ENCODE measurements at places on chromosomes 6 and 20.

DNA sequence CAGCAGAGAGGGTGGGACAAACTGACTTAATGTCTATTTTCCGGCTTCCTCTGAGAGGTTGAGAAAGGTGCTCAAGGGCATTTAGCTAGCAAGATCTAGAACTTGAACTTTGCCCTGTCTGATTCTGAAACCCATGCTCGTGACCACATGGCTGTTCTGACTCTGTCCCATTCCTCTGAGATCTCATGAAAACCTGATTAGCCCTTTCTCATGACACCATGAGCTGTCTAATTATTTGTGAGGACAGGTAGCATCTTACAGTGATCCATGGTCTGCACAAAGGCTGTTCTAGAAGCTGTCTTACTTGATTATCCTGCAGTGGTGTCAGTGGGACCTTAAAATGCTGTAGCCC is 89.6 kb upstream of the TOX2 start:
- DNase-seq, result no peak

DNA sequence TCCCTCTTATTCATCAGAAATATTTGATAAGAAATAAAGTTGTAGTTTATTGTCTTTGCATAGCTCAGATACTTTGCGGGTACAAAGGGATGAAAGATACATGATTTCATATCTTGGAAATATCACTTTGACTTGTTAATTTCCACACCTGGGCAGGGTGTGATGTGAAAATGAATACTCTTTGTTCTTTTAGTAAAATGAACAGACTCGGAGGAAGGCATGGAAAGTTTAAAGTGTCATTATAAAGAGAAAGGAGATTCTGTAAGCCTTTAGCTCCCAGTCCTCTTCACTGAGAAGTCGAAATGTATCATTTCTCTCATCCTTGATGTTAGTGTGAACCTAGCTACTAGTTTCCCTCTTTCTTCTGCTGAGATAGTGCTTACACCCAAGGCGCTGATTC is 36.7 kb upstream of the AKIRIN2 start:
- DNase-seq, result no peak

DNA sequence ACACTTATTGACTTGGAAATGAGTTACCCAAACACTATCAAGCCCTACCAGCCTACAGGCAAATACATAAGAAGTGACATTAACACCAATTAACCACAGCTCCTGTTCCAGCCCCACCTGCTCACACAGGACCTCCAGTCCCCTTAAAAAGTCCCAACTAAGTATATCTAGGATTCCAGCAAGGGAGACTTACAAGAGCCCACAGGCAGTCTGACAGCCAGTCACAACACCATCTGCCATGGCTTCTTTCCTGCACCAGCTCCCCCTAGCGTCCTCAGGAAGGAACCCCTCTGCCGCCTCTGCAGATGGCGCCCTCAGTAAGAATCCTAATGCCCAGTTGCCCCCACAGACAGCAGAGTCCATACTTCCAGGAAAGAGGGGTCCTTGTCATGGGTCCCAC is 122.1 kb downstream of the HIVEP2 start:
- DNase-seq, result no peak

DNA sequence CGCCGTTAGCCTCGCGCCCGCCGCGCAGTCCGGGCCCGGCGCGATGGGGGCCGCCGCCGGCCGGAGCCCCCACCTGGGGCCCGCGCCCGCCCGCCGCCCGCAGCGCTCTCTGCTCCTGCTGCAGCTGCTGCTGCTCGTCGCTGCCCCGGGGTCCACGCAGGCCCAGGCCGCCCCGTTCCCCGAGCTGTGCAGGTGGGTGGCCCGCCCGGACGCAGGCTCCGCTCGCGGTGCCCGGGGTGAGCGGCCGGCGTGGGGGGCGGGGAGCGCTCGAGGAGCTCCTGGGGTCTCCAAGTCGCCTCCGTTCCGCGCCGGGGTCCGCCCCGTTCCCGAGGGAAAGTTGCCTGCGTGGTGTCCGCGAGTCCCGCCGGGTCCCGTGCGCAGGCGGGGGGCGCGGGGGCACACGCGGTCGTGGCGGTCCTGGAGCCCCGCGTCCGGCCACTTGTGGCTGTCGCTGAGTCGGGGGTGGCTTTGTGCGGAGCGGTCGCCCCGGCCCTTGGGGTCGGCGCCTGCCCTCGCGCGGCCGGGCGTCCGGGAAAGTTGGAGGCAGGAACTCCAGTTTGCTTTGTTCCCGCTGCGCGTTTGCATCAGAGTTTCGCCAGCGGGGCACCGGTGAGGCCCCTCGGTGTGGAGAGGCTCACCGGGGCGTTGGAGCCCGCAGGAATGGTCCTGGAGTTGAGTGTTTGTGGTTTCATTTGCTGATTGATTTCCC is 476 bp downstream of the IGF2R start:
- DNase-seq, result peak; percentile 24

DNA sequence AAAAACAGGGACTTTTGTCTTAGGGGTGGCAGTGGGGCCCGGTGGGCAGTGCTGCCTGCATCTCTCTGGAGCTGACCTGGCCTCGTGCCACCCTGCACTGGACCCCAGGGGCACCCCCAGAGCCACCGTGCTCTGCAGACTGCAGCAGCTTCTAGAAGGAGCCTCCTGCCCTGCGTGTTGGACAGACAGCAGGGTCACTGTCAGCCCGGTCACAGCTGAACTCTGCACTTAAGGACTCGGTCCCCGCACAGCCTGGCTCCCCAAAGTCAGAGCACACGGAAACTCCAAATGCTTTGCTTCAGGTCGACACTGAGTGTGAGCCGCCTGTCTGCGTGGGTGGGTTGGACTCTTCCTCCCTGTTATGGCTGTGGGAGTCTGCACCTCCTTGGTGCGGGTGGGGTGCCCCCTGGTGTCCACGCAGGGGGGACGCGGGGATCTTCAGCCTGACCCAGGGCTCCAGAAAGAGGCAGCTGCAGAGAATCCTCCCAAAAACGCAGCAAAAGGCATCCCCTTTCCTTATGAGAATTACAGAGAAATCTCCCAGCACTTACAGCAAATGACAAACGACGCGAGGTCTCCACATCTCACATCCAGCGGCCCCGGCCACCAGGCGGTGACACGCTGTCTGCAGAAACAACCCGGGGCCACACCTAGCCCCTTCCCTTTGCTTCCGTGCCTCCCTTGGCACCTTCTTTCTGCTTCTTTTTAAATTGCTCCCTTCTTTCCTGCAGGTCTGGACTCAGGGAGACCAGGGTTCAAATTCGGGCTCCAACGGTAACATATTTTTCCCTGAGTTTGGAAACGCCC is 36.3 kb upstream of the DACT2 start:
- peak; percentile 47 for DNase-seq

DNA sequence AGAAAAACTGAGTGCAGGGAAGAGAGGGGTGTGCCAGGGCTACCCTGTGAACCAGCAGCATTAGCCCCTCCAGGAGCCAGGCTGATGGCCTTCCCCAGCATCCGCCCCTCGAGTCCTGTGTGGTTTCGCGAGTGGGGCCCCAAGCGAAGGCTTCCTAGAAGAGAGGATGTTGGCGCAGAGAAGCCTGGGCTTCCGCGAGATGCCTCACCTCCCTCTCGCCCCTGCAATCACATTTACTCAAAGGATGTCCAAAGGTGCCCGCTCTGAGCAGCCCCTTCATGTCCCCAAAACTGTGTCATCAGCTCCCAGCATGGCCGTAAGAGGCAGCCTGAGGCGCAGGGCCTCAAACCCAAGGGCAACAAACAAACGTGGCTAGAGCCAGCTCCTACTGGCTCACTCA is 111.7 kb downstream of the PREX1 start:
- DNase-seq, result no peak

DNA sequence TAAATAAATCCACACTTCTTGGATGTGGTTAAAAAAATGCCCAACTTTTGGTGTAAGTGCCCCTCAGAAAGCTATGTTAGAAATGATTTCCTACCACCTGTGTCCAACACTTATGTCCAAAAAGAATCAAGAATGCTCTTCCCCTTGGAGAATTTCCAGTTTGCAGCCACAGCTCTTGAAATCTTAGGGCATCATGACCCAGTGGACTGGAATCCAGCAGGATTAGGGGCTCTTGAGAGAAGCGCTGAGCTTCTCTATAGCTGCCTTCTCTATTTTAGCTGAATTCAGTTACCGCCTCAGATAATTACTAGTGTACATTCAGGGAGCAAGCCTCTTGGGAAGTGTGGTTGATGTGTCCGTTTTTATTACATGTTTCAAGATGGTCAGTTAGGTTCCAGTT is 2.5 kb downstream of the PHACTR1 start:
- DNase-seq, result no peak

GRCh38 chr20:14773486-14773885 is 436.1 kb upstream of the FLRT3 start:
- no peak for DNase-seq

- no peak for DNase-seq
Measured at GRCh38 chr20:10408108-10408813, 25.8 kb downstream of the MKKS start.

- DNase-seq, result no peak
Measured at GRCh38 chr6:15969236-15969778, 159.6 kb upstream of the MYLIP start.

DNA sequence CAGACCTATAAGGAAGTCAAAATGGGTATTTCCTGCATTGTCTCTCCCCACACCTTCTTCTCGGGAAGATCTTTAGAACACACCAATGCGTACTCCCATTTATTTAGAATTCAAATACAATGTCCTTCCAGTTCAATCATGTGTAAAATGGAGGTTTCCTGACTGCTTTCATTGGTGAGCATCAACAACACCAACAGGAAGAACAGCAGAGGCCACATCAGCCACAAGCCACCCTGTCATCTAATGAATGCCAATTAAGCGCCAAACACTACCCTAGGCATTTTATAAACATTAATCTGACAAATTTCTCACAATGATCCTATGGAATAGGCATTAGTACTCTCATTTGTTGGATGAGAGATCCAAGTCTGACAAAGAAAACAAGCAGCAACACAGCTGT is 68.4 kb upstream of the SMLR1 start:
- DNase-seq, result no peak

GRCh38 chr6:79954849-79955248 is 7.5 kb upstream of the ELOVL4 start:
- no peak for DNase-seq

GRCh38 chr6:5557506-5557905 is 296.2 kb downstream of the FARS2 start:
- no peak for DNase-seq

DNA sequence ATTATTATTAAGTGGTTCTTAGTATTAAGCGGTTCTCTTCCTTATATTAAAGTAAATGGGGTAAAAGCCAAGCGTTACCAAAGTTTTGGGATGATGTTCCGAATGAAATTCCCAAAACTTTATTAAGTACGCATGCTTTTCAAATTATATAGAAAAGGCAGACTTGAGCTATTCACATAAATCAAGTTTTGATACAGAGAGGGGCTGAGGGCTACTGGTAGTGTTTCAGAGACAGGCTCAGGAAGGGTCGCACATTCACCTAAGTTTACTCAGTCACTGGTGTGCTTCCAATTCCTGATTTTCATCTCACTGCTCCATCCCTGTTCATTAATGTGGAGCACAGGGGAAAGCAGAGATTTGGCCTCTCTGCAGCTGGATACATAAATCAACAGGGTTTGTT is 652.2 kb downstream of the QKI start:
- no peak for DNase-seq

- DNase-seq, result no peak
Measured at GRCh38 chr6:125220712-125221111, 67.1 kb downstream of the TPD52L1 start.

- DNase-seq, result no peak
Measured at GRCh38 chr6:42440027-42440426, 11.7 kb downstream of the TRERF1 start.

GRCh38 chr20:25563362-25563761 is 22.0 kb downstream of the NINL start:
- DNase-seq, result no peak

GRCh38 chr6:112251171-112251875 is 3.0 kb downstream of the LAMA4 start:
- no peak for DNase-seq

- DNase-seq, result no peak
Measured at GRCh38 chr20:46159101-46159897, 41.2 kb downstream of the CD40 start.

DNA sequence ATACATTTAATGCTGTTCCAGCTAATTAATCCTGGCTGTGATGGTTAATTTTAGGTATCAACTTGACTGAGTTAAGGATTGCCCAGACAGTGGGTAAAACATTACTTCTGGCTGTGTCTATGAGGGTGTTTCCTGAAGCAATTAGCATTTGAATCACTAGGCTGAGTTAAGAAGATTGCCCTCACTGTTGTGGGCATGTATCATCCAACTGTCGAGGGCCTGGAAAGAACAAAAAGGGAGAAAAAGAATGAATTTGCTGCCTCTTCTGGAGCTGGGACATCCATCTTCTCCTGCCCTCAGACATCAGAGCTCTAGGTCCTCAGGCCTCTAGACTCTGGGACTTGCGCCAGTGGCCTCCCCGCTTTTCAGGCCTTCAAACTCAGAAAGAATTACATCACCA is 34.3 kb downstream of the SDHAF4 start:
- no peak for DNase-seq

- no peak for DNase-seq
Measured at GRCh38 chr6:31737991-31738979, 1.5 kb upstream of the MSH5 start.

DNA sequence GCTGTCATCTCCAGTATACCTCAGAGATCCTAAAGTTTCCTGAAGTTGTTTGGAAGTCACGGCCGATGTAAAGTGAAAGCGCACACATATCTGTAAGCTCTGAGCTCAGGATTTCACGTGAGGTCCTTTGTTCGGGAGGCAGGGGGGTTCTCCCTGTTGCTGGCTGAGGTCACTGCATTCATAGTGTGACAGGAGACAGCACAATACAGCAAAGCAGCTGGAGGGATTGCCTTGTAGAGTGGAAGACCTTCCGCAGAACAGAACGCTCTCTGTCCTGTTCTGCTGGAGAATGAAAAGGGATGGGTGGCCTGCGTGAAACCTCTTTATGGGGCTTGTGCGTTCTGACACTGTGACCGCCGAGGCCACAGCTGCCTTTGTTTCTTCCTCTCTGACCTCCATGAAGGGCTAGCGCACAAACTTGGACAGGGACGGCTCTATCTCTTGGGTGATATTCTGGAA is 13.4 kb upstream of the SERPINB1 start:
- DNase-seq, result no peak

- no peak for DNase-seq
Measured at GRCh38 chr6:156957931-156958547, 180.9 kb downstream of the ARID1B start.

- no peak for DNase-seq
Measured at GRCh38 chr6:142679907-142680700, 264.9 kb downstream of the HIVEP2 start.

DNA sequence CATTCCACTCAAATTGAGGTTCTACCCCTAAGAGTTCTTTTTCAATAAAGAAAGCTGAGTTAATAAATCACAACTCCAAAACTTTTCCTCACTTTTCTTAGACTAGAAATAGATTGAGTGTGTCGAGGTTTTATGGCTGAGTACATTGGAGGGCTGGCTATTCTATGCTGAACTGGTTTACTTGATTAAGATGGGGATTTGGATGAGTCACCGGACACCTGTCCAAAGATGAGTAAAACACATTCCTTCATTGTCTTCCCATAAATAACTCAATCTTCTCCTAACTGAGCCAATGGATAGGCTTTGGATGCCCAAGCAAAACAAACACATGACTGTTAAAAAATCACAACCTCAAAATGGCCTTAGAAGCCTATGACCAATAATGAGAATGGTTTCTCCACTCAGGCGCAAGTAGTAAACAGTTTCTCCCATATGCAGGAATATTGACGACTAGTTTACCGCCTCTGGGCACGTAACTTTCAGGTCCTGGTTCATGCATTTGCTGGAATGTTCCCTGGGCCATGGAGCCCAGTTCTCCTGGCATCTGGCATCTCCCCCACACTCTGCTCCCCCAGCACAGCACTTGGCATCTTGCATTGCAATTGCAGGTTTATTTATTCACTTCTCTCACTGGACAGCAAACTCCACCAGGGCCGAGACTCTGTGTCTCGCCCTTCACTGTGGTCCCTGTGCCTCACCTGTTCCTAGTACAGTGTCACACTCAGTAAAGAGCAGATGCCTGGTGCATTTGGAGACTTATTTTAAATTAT is 43.9 kb downstream of the BCAS1 start:
- DNase-seq, result no peak
